ENCODE measurements at places on chromosomes 16 and 17.
A peak's percentile ranks its signal among the peaks of the same experiment; 100 is the strongest.

DNA sequence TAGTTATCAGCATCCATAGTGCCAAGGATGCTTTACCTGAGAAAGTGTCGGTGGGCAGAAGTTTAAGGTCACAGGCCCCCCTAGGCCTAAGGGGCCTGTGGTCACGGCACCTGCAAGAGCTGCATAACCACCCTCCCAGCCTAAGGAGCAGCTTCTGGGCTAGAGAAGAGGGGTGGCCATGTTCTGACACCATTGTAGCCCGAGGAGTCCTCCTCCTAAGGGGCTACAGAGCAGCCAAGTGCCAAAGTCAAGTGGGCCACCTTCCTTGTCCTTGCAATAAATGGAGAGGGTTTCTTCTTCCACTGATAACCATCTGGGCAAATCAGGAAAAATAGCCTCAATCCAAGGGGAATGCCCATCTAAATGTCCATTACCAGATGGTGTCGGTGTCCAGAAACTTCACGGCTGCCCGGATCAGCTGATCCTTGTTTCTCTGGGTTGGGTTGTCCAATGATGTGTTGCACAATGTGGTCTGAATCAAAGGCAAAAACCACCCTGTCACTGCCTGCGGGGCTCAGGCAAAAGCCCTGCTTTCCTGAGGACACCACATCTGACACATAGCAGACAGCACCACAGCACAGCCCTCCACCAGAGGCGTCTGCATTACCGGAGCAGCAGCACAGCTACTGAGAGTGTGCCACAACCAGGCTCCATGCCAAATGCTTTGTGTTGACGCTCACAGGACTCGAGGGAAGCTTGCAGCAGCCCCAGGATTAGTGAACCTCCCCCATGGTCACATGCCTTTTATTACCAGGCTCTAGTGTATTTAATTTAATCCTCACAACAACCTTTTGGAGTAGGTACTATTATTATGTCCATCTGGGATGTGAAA is 12.8 kb downstream of the ATPAF2 start:
- peak; percentile 71 for DNase-seq

- DNase-seq = no peak
These were observed 39.4 kb downstream of the RTN4RL1 start for GRCh38 chr17:1985686-1986085.

- no peak for DNase-seq
These were observed 22.5 kb upstream of the LRRC37A3 start for GRCh38 chr17:64941761-64942160.

DNA sequence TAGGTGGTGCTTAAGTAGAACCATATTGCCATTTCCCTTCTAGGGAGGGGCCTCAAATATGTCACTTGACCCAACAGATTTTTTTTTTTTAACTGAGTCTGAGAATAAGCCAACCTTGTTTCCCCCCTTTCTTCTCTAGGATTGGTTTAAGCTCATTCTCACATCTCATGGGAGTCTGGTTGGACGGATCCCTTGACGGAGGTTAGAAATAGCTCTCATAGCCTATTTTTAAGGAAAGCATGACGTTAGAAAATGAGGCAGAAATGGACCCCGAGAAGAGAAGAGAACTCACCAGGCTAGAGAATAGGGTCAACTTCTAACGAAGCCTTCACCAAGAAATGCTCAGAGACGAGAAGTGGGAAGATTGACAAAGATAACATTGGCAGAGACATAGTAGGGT is 95.1 kb upstream of the ZFHX3 start:
- DNase-seq = no peak

DNA sequence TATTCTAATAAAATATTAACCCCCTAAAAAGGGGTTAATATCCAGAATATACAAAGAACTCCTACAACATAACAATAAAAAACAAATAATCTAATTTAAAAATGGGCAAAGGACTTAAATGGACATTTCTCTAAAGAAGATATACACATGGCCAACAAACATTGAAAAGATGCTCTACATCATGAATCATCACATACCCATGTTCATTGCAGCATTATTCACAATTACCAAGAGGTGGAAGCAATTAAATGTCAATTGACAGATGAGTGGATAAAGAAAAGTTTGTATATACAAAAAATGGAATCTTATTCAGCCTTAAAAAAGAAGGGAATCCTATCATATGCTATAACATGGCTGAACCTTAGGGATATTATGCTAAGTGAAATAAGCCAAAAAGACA is 36.8 kb downstream of the CPD start:
- DNase-seq = peak; percentile 19

- DNase-seq = peak; percentile 14
These were observed 140.6 kb downstream of the CDK5R1 start for GRCh38 chr17:32627239-32627996.

DNA sequence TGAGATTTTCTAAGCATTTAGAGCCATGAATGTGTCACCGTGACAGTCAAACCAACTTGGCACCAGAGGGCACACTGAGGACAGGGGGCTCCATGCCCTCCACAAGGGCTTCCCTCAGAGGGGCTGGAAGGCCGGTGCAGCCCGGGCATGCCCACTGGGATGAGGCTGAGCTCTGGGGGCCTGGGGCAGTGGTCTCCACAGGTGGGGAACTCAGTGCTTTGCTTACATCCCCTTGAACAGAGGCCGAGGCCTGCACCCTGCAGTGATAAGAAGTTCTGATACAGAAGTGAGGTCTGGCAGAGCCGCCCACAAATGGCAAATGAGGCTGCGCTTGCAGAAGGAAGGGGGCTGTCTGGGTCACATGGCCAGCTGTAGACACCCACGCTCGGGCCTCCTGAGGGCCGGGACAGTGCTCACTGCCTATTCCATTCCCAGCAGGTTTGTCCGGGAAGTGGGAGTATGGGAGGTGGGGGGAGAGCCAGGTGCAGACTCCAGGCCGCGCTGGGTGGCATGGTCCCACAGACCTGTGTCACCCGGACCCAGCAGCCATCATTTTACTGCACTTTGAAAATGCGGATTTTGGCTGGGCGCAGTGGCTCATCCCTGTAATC is 116.8 kb upstream of the CREBBP start:
- DNase-seq = no peak

- DNase-seq = no peak
These were observed 536.4 kb downstream of the WWOX start for GRCh38 chr16:78635807-78636206.

DNA sequence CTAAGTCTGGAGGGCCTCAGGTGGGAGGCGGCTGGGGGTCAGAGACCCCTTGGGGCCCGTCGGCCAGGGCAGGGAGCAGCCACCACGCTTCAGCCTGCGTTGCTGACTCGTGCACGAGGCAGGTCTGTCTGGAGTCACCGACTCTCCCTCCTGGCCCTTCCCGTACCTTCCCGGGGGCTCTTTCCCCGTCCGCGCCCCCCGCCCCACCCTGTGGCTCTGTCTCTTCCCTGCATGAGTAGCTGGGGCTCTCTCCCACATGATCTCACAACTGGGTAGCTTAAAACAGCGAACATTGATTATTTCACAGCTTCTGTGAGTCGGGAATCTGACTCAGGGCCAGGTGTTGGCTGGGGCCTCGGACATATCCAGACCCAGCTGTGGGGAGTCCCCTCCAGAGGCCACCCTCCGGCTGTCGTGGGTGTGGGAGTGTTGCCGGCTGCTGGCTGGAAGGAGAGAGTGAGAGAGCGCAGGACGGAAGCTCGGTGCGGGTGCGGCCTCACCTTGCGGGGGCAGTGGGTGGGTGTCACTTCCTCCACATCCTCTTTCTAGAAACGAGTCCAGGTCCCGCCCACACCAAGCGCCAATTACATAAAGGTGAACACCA is 17.3 kb downstream of the BAHCC1 start:
- peak; percentile 70 for DNase-seq

GRCh38 chr17:4599505-4600281 is 15.4 kb downstream of the SMTNL2 start:
- no peak for DNase-seq

- no peak for DNase-seq
These were observed 27.1 kb downstream of the UTP18 start for GRCh38 chr17:51287412-51287811.

- DNase-seq = no peak
These were observed 2.1 kb upstream of the UNC119 start for GRCh38 chr17:28554565-28554964.

GRCh38 chr17:82126556-82127314 is 28.7 kb upstream of the FASN start:
- DNase-seq = no peak

DNA sequence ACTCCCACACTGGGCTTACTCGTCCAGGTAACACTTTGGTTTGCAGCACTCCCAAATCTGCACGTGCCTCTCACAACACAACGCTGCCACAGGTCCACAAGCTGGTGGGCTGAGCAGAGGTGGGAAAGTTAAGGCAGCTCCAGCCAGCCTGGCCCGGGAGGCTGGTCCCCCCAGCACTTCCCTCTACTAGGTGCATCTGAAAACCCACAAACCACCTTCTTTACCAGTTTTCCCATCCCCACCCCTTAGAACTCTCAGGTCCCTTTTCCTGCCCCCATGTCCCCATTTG is 1.4 kb upstream of the GAA start:
- DNase-seq = no peak

GRCh38 chr16:75928295-75928694 is 202.0 kb upstream of the CPHXL start:
- no peak for DNase-seq

DNA sequence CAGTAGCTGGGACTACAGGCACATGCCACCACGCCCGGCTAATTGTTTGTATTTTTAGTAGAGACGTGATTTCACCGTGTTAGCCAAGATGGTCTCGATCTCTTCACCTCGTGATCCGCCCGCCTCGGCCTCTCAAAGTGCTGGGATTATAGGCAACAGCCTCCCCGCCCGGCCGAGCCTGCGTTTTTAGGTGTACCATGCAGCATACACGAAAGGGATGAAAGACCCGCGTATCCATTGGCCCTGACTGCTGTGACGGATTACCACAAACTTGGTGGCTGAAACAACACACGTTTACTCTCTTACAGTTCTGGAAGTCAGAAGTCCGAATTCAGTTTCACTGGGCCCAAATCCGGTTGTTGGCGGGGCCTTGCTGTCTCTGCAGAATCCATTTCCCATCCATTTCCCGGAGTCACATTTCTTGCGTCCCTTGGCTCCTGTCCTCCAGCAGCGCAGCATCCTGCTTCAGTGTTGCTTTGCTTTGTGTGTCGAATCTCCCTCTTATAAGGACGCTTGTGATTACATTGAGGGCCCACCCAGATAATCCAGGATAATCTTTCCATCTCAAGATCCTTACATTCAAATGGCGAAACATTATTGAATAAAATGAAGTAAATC is 8.3 kb upstream of the GUCY2D start:
- no peak for DNase-seq

GRCh38 chr16:48155926-48156789 is at the start of gene ABCC12:
TSS of gene ABCC12 (minus strand) at chr16:48155993. CDS start at chr16:48146424, 9,569 bp downstream.
- DNase-seq = no peak

- DNase-seq = no peak
These were observed 29.3 kb upstream of the AQP8 start for GRCh38 chr16:25187491-25187795.

- DNase-seq = no peak
These were observed 17.3 kb downstream of the MGRN1 start for GRCh38 chr16:4641895-4642294.

GRCh38 chr16:80759419-80760162 is 44.8 kb downstream of the CDYL2 start:
- DNase-seq = peak; percentile 24

Measured in cardiac fibroblast (primary cell).